ENCODE measurements at places on chromosomes 16 and 17.
A peak's percentile ranks its signal among the peaks of the same experiment; 100 is the strongest.

DNA sequence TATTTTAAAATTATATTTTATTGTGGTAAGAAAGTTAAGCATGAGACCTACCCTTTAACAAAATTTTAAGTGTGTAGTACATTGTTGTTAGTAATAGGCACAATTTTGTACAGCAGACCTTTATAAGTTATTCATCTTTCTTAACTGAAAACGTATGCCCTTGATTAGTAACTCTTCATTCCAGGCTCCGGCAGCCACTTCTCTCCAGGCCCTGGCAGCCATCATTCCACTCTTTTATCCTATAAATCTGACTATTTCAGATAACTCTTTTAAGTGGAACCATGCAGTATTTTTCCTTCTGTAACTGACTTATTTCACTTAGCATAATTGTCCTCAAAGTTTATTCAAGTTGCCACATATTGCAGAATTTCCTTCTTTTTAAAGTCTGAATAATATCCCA is 348.2 kb downstream of the CDH11 start:
- DNase-seq, result no peak

GRCh38 chr16:71448274-71448866 is 6.5 kb upstream of the TLE7 start:
- DNase-seq, result no peak

- no peak for DNase-seq
Measured at GRCh38 chr16:55323637-55324271, at the start of gene IRX6. TSS of gene IRX6 (plus strand) at chr16:55324203. CDS start at chr16:55325092, 889 bp downstream.

DNA sequence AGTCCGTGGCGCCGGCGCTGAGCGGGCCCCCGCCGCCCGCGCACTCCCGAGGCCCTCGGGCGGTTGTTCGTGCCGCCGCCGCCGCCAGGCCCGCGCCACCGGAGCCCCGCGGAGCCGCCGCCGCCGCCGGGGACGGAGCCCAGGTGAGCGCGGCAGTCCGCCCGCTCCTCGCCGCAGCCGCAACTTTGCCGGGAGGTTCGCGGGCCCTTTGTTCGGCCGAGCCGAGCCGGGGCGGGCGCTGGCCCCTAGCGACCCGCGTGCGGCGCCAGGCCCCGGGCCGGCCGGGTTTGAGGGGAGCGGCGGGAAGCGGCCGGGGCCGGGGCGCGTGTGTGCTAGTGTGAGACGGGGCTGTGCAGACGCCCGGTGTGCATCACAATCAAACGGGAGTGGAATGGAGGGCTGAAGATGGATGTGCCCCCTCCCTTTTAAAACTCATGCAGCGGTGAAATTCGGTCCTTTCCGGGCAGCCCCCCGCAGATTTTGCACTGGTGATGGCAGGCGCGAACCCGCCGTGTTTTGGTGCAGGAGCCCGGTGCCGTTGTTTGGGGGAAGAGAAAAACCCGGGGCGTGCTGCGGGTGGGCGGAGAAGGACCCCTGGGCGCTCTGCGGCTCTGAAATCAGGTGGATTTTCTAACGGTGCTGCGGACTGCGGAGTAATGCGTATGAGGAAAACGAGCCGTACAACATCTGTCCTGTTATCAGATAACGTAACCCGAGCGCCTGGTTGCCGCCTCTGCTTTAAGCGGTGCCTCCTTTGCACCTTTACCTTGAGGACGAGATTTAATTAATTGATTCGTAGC is 823 bp downstream of the TNRC6C start:
- DNase-seq, result no peak

DNA sequence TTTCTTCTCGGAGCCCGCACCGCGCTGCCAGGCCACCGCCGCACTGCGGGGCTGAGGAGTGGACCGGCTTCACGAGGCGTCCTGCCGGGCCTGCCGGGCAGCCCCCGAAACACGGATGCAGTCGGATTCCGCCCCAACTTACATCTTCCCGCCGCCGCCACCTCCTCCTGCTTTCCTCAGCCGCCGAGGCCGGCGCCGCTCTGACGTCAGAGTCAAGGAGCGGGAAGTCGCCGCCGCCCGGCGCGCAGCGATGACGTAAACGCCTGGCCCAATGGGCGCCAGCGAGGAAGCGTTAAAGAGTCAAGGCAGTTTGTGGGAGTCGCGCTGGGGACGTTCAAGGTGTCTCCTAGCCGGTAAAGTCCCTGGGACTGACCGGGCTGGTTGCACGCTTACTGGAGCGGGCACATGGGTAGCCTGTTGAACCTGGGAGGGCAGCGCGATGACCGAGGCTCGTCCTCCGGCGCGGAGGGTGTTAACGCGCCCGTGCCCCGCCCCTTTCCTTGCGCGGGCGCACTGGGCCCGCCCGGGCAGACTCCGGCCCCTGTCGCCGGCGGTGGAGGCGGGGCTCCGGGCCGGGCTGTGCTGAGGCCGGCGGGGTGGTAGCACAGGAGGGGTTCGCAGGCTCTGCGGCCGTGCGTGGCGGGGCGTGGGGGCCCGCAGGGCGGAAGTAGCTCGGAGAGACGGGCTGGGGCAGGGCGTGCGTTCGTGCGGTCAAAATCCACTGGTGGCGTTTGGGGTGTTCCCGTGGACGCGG is at the start of gene RNPS1:
Gene RNPS1, minus strand, starts transcription at position 214 of the 754 bp plus-strand sequence. CDS start 3,483 bp downstream, outside the sequence.
- peak; percentile 91 for DNase-seq

DNA sequence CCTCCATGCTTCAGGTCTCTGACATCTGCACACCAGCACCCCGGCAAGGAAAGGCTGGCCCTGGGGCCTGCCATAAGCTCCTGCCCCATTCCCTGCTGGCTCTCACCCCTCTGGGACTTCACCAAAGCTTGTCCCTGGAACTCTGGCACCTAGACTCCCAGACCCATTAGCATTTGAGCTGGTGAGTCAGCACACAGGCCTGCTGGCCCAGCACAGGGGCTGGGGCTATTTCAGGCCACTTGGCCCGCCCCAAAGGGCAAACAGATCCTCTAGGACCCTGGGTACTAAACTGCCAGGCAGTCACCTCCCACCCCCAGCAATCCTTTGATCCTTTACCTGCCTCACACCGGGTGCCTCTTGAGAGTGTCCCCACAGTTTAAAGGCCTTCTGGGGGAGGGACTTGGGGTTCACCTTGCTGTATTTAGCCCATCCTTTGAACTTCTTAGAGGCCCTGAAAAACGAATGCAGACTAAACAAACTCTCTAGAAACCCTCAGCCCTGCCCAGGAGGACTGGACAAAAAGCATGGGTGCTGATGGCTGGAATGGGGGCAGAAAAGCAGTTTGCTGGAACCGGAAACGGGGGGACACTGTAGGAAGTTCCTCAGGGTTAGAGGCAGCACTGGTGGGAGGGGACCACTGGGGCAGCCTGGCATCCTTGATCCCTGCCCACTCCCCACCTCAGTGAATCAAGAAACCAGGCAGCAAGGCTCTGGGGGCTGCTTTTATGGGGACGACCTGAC is 3.2 kb upstream of the SAMD14 start:
- DNase-seq, result no peak

GRCh38 chr16:13606804-13607203 is 313.1 kb upstream of the ERCC4 start:
- no peak for DNase-seq

GRCh38 chr16:49650603-49651002 is 205.3 kb downstream of the ZNF423 start:
- no peak for DNase-seq

DNA sequence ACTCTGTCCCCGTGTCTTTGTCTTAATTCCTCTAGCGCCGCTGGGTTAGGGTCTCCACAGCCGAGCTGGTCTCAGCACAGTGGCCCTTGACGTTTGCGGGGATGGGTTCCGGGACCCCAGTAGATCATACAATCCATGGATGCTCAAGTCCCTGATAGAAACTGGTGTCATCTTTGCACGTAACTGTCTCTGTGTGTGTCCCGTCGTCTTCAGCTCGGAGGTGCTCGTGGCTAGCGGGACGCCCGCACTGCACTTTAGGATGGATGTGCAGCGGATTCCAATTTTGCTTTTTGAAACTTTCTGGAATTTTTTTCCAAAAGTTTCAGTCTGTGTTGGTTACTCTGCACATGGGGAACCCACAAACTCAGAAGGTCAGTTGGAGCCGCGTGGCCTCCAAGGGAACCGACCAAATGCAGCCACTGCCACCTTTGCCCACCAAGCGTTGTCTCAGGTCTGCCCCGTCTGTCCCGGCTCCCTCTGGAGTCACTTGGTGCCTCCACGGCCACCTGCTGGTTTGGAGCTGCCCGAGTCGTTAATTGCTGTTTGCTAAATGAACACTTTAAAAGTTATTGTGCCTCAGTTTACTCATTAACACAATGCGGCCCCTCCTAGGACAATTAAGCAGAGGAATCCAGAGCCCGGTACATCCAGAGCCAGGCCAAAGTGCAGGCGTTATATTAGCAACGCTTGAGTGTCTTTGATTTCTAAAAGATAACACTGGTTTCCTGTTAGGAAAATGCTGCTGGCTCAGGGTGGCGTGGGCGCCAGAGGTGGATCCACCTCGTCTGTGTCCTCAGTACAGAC is 5.3 kb upstream of the DPEP1 start:
- DNase-seq, result no peak

GRCh38 chr17:63024716-63025115 is 58.7 kb downstream of the TANC2 start:
- no peak for DNase-seq

DNA sequence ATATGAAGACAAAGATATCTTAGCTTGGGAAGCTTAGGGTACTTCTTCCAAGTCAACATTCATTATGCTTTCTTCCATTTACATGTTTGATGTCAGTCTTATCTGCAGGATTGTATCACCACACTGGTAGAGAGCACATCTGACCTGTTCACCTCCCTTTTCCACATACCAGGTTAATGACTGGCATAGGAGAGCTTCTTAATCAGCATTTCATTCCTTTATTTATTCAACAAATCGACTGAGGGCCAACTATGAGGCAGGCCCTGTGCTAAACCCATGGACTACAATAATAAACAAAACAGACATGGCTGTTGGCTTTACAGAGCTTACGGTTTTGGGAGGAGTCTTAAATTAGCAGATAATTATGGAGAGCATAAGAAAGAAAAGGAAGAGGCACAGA is 378.1 kb upstream of the CDH11 start:
- DNase-seq, result no peak

DNA sequence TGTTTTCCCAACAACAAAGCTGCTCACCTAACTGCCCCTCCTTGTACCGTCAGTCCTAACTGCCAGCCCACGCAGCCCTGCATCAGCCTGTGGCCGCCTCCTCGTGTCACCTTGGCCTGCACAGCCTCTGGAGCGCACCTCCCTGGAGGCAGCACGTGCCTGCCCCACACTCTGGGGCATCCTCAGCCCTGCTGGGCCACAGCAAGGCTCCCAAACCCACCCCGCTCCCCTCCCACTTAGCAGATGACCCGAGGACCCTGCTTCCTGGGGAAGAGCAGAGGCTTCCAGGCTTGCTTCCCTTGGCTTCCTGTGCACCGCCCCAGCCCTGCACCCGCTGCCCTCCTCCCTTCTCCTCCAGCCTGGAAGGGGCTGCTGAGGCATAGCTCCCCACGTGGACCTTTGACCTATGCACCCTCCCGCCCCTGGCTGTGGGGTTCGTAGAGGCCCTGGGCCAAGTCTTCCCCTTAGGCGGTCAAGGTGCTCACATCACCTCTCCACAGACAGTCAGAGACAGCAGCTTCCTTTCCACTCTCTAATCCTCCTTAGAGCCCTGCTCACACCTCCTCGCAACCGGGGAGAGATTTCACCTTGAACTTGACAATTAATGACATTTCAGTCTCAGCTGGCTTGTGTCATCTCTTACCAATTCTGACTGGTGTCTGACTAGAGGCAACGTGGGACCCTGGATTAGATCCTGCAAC is 115.0 kb downstream of the MGAT5B start:
- DNase-seq, result no peak

- DNase-seq, result no peak
Measured at GRCh38 chr16:1565083-1565805, 31.8 kb downstream of the TMEM204 start.

GRCh38 chr17:15349119-15349518 is 7.7 kb upstream of the TEKT3 start:
- no peak for DNase-seq

DNA sequence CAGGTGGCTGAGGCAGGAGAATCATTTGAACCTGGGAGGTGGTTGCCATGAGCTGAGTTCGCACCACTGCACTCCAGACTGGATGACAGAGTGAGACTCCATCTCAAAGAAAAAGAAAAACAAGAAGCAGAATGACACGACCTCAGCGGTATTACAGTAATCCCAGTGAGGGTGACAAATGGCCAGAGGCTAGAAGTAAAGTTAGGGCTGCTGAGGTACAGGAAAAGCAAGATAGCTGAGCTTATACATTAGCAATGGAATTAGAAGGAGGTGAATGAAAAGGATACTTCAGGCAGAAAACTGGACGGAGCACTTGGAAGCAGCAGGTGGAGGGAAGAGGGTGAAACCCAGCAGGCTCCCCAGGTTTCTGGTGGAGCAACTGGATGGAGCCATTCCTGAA is 26.1 kb upstream of the AMZ2 start:
- DNase-seq, result no peak

GRCh38 chr17:35238821-35239220 is 4.1 kb upstream of the SLFN5 start:
- DNase-seq, result no peak

- no peak for DNase-seq
Measured at GRCh38 chr16:78519896-78520295, 420.4 kb downstream of the WWOX start.

DNA sequence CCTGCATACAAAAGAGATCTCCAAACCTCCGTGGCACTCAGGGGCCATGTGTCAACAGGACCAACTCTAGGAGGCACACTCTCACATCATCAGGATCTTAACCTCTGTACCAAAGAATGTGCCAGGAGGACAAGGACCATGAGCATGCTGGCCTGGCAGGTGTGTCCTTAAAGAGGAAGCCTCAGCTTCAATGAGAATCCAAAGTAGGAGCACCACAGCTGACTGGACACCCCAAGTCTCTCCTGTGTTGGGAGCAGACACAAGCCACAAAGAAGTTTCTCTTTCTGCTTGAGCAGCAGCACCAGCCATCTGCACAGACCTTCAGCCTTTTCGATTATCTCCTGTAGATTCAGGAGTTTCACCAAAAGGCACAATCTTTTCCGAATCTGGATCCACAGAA is 1734.5 kb downstream of the TP53TG3F start:
- no peak for DNase-seq

GRCh38 chr17:74773871-74774286 is 2.3 kb downstream of the NAT9 start:
- DNase-seq, result no peak

DNA sequence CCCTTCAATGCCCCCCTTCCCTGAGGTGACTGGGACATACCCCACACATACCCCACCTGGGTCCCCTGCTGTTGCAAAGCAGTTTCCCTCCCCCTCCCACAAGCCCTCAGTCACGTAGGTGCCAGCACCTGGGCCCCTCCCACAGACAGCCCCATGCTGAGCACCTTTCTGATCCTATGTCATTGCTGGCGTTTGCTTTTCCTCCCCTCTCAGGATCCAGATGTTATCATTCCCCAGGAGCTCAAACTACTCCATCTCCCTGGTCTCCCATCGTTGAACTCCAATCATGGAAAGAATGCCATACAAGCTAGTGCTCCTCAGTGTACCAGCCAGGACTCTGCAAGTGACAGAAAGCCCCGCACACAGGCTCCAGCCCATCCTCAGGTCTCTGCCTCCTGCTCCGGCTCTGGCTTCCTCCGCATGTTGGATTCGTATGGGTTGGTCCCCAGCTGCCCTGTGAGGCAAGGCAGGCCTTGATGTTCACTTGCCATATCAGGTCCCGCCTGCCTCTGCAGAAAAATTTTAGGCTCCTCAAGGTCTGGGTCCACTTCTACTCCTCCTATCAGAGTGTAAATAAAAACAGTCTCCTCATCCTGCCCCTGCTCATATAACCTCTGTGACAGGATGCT is 31.4 kb upstream of the MED9 start:
- no peak for DNase-seq

GRCh38 chr17:27206447-27206846 is 87.5 kb upstream of the WSB1 start:
- no peak for DNase-seq

- no peak for DNase-seq
Measured at GRCh38 chr16:22001591-22001990, 675 bp upstream of the PDZD9 start.

- DNase-seq, result no peak
Measured at GRCh38 chr16:87678618-87679017, 76.3 kb downstream of the JPH3 start.

Measured in substantia nigra (tissue), 51 donors.